ENCODE measurements at places on chromosomes 6 and 20.

DNA sequence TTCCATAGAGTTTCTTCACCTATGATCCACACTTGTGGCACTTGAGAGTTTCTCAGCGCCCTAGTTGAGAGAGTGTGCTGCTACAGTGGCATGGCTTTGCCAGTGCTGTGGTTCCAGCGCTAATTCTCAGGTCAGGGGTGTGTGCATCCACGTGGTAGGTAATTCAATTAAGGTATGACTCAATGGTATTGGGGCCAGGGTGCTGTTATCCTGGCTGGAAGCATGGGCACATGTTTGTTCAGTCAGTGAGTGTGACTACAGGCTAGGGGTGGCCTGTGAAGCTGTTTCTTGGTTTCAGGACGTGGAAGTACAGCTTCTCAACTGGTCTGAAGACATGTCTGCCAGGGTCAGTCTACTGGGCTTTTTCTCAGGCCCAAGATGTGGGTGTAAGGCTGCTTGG lies 3.0 kb upstream of the SEMG2 start:
- no peak for DNase-seq

DNA sequence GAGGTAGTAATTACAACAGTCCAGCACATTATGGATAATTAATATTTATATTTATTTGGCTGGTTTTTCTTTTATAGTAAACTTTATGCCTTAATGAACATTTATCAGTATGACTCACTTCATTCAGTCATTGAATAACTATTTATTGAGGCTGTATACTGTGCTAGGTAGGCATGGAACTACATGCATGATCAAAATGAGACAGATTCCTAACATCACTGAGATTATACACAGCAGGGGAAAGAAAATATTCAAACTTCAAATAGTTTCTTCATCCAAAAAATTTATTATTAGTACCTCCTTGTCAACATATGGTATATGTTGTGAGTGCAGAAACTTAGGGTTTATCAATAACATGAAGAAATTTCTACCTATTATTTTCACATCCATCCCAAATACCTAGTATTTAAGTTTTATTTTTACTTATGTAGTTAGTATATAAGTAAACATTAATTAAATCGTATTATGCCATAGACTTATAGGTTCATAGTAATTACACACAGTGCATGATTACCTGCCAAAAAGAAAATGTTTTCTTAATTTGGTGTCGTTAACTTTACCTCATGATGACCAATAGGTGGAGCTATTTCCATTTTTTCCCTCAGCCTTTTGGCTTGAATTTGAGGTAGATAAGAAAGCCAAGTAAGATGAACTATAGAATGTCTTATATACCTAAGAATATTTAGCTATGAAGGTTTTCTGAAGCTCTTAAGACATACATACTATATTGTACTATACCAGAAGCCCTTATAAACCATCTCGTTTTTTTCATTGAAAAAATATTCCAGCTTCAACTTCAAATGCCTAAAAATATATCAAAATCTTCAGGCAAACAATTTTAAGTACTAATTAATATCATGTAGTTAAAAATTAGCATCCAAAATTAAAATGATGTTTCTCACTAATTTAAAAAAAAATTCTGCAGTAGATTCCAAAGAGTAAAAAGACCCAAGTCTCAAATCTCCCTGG lies 12.5 kb upstream of the TMEM30A start:
- DNase-seq: no peak

- DNase-seq: no peak
These were observed 78.4 kb downstream of the GFRAL start for GRCh38 chr6:55405474-55406235.

DNA sequence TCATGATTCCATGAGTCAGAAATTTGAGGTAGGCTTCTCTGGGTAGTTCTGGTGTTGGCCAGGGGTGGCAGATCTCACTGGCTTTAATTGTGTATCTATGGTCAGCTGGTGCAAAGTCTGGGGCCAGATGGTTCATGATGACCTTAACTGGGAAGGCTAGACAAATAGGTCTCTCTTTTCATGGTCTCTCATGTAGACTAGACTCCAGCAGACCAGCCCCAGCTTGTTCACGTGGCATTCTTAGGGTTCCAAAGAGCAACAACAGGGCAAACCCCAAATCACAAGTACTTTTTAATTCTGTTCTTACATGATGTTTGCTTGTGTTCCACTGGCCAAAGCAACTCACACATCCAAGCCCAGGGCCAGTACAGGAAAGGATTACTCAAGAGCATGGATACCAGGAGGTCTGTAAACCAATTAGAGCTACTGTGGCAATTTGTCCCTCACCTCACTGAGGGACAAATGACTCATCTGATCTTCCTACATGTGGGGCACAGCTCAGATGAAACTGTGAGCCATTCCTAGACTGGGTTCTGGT lies 79.5 kb upstream of the PBOV1 start:
- no peak for DNase-seq

DNA sequence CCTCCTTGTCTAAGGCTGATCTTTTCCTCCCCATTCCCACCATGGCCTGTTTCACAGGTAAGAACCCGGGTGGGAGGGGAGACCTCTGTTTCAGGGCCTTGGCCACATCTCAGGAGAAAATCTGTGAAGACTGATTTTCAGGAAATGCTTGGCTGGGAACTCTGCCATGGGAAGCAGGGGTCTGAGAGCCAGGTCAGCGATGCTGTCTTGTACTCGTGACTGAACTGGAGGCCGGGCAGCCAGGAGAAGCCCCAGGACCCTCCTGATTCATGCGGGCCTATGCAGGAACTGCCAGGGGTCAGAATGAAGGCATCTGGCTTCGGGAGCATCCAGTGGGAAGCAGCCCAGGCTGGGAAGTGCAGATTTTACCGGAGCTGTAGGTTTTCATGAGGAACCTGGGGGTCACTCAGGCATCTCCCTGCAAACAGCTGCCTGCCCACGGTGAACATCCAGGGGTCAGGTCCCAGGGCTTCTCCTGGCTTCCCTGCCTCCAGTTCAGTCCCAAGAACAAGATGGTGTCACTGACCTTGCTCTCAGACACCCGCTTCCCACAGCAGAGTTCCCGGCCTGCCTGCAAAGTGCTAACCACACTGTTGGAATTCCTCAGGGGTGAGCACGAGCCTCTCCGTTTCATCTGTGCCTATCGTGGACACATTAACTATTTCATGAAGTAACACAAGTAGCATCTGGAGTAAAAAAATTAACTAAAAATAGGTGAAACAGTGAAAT lies 90.2 kb upstream of the SULF2 start:
- DNase-seq: no peak

DNA sequence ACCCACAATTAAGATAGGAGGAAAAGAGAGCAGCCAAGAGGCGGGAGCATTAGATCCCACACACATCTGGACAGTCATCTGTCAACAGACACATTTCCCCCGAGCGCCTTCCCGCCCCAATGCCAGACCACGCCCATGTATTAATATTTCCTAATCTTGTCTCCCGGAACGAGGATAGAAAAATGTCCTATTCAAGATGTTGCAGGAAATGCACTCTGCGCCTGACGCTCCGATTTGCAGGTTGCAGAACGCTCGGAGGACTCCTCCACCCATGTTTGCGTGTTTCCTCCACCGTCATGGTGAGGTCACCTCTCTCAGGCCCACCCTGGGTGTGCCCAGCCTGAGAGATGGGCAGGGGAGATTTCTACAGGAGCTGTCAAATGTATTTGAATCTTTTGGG lies 215.2 kb downstream of the TAF4 start:
- no peak for DNase-seq

- DNase-seq: no peak
These were observed 4.0 kb downstream of the EEF1A1 start for GRCh38 chr6:73516514-73517489.

DNA sequence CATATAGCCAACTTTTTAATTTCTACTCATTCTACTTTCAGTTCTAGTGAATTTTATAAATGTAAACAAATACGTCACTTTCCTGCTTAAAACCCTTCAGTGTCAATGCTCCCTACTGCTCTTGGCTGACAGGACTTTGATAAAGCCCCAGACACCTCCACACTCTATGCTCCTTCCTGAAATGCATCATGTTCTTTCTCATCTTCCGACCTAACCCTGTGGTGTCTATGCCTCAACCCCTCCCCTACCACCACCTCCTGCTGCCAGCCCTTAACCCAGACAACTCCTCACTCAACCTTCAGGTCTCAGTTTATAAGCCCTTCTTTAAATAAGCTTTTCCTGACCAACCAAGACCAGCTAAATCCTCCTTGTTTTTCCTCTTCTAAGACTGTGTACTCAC lies 19.1 kb downstream of the TLDC2 start:
- no peak for DNase-seq

DNA sequence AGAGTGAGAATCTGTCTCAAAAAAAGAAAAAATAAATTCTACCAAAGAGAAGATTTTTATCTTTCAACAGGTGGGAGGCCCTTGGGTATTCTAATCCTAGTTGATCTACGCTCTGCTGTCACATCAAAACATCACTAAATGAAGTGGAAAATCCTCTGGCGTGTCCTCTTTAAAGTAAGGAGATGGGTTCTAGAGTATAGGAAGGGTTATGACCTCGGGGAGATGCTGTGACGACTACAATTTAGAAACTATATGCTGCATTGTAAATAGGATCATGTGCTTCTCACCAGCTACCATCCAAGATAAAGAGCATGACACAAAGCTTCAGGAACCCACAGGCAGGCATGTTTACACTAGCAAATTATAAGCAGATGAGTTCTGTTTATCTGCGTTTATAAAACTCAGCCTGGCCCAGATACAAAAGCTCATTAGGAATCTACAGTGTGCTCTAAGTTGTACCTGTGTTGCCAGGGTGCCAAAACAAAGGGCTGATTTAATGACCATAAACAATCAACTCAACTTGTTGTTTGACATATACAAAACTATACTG lies 197.1 kb upstream of the PLN start:
- no peak for DNase-seq

DNA sequence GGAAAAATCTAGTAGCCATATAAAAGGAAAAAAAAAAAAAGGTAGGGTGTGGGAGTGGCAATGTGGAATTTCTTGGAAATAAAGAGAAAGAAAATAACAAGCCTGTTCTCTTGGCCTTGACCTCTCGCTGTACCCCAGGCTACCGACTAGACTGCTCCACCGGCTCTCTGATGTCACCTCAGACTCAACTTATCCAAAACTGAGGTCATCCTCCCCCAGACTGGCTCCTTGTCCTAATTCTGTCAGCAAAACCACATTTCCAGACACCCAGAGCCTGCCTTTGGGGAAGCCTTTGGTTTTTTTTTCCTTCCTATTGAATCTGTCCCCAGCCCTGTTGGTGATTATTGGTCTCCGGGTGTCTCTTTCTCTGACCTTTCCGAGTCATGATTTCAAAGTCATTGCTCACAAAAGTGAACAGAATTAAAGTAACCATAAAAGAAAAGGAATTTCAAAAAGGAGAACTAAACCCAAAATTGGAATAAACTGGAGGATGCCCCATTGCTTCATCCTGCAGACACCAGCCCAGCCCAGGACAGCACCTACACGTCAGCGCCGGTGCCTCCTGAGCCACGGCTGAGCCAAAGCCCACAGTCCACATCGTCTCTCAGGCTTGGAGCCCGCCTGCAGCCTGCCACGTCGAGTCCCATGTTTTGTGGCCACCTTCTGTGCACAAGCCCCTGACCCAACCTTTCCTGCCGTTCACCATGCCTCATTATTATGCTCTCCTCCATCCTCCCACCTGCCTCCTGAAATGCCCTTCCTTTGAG lies 170.7 kb downstream of the MYLK4 start:
- DNase-seq: no peak
